ENCODE measurements at places on chromosomes 7 and 10. TPM values are rescaled to one million over a fixed set of nuclear protein-coding genes. Genes with fewer than 3 reads are reported as not detected.
A peak's percentile ranks its signal among the peaks of the same experiment; 100 is the strongest.

GRCh38 chr10:51651063-51651462 is 48.3 kb downstream of the CSTF2T start:
- DNase-seq = no peak

FAM25G gene
- total RNA-seq = not detected

PSD gene
- 9.7 TPM for total RNA-seq

DNA sequence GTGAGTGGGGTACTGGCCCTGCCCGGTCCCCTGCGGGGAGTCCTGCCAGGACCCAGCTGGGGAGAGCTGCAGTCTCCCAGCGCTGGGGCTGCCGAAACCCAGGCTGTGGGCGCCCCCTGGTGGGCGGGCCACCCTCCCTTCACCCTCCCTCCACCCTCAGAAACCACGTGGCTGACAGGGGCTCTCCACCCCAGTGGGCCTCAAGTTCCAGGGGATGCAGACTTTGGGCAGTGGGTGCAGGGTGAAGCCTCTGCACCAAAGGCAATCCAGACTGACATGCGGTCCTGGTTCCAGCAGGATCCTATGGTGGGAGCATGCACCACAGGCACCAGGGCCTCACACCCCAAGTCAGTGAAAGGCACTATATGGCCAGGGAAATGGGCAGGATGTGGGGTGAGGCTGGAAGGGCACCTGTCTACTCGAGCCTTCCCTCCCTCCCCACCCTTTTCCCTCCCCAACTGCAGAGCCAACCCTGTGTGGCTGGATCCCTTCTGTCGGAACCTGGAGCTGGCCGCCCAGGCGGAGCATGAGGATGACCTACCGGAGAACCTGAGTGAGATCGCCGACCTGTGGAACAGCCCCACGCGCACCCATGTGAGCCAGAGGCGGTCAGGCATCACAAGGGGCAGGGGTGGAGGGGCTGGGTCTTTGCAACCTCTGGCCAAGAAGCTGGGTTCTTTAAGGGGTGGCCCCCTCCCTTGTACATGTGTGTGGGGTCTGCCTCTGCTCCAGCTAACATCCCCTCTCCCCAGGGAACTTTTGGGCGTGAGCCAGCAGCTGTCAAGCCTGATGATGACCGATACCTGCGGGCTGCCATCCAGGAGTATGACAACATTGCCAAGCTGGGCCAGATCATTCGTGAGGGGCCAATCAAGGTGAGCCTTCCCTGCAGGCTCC is 38.8 kb downstream of the PSAP start:
- DNase-seq = peak; percentile 68

KIAA1549 gene
- total RNA-seq = 0.85 TPM

DNA sequence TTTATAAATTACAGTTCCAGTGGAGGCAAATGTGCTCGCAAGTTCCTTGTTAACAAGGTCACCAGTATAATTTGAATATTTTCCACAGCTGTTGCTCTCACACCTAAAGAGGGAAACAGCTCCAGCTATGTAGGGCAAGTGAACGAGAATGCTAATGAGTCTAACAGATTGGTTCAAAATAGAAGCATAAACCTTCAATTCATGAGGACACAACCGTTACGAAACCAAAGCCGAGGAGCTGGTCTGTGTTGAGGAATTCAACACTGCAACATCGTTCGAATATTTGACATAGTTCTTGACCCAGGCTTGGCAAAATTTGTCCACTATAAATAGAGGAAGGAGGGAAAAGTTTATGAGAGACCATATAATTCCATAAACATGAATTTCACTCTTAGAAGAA is 161.3 kb downstream of the KLF6 start:
- no peak for DNase-seq

CABCOCO1 gene
- total RNA-seq = 0.35 TPM

GRCh38 chr7:105180002-105180401 is 166.0 kb downstream of the KMT2E start:
- DNase-seq = no peak

DNA sequence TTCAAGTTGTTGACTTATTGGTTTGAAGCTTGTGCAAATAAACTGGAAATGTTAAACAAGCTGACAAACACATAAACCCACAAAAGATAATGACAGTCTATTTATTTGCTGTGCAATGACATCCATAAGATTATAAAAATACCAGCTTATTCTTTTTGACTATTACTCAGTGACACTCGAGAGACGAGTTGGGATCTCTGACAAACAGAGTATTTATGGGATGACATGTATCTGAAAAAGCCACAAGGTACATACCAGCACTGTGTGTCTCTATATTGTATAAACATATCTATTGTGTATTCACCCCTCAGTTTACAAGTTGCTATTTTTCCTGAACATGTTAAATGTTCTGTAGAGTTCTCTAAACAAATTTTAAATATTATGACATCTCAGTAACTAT is 88.9 kb downstream of the CHRM2 start:
- no peak for DNase-seq

DNA sequence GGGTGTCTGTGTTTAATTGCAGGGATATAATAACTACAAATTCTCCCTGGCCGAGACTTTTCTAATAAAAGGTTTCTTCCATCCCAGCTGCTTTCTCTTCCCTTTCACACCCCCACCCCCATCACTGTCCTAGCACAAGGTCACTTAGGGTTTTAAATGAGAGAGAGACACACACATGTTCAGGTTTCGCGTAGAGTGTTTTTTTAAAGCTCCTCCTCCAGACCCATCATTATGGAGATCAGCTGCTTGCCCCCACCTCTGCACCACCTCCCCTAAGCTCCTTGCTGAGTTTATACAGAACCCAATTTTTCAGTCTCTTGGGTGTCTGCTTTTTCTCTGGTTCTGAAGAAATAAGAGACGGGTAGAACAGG is 18.6 kb downstream of the LRMDA start:
- no peak for DNase-seq

GRCh38 chr7:158176561-158177173 is 411.0 kb downstream of the PTPRN2 start:
- DNase-seq = peak; percentile 32

DNA sequence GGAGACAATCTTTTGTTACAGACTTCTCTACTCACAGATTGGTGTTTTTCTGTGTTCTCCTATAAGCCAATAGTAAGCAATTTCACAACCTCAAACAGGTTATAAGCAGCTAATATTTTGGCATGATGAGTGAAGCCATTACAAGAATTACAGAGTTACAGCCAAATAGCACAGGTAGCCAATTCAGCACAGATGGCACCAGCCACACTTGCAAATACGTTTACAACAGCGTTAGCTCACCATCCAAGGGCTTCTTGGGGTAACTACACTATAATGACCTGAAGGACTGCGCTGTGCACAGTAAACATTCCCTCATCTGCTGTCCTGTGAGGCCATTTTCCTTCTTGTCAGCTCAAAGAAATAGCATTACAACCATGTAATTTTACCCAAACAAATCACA is 428.6 kb downstream of the TCERG1L start:
- no peak for DNase-seq

NEBL gene
- total RNA-seq = 304 TPM

DNA sequence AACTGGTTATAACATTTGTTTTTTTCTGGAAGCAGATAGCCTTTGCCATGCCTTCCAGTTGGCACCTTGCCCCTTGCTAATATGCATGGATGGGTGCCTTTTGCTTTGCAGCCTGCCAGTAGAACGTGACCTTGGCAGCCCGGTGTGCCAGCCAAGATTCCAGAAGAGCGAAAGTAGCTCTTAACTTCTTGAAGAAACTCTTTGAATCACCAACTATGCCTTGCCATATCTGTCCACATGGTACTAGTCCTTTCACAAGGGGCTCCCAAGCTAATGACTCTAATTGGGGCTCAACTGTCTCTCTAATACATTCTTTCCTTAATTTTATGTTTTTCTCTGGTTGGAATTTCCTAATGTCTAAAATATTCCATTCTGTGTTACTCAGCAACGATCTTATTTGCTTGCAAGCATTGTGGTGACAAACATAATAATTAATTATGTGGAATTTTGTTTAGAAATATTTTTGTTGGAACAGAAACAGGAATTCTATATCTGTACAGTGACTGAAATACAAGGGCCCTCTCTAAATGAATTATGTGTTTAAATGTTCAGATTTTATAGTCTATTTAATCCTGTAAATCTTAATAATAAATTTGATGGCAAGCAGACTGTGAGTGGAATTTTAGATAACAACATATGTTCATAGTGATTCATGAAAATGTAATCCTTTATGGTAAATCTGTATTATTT is 45.8 kb downstream of the HDAC9 start:
- no peak for DNase-seq

LEP gene
- total RNA-seq = 2.2 TPM

ALOX5 gene
- 16.0 TPM for total RNA-seq

TFR2 gene
- total RNA-seq = not detected

GRCh38 chr7:37323966-37324365 is 124.7 kb downstream of the ELMO1 start:
- no peak for DNase-seq

DNA sequence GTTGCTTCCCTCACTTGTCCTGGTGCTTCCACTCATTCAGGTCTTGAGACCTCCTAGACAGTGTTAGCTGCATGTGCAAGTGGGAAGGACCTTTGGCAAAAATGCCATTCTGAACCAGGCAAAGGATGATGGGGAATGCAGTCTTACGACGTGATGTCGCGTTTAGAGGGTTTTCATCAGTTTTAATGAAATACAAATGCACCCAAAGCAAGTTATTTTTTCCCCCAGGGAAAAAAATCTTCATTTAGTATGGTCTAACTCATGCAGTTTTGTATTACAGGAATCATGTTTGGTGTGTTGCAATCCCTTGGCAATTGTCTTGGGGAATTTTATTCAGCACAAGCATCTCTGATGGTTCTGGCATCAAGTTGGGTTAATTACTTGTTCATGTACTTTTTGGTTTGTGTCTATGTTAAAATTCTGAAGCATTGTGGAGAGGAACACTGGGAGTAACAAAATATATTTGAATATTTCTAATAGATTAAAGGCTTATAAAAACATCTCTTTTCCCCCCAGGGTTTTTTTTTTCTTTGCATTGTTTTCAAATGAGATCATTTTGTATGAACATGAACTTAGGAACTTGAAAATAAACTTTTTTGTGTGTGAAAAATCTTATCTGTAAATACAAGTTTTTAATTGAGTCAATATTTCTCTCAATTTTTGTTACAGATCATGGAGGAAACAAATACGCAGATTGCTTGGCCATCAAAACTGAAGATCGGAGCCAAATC is 188.9 kb downstream of the BICC1 start:
- no peak for DNase-seq

GRCh38 chr10:132187430-132188138 is 836 bp downstream of the DPYSL4 start:
- no peak for DNase-seq

CARD11 gene
- total RNA-seq = 0.55 TPM

DYNC1I1 gene
- 41.3 TPM for total RNA-seq

- DNase-seq = no peak
Measured at GRCh38 chr7:150791304-150791703, 8.9 kb downstream of the TMEM176B start.

PDZD7 gene
- total RNA-seq = 1.3 TPM

DNA sequence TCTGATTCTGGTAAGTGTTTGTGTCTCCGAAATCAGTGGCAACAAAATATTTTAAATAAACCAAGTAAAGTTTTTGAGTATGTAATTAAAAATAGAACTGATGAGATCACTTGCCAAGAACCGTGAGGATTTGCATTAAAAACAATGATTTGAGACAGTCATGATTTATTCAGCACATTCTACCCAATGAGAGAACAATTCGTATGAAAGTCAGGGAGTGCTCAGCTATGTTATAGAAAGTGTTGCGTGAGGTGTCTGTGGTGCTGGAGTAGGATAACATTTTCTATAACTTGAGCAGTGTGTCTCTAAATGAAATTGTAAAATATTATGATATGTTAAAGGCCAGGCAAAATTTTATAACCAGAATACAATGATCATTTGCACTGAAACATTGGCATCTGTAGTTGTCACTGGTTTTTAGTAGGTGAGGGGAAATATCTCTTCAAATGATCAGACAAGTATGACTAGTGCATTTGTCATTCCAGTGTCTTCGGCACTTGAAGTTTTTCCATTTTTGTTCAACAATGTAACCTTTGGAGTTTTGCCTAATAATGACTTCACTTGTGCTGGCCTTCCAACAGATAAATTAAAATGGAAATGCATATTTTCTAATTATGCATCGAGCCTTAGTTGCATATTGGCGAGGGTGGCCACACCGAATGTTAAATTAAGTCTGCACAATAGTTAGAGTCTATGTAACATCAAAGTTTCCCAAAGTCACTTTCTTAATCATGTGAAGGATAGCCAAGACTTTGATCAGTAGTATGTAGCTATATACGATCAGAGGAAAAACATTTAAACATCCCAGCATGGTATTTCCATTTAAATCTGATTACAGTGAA is 335.9 kb downstream of the GFRA1 start:
- no peak for DNase-seq

COL17A1 gene
- total RNA-seq = 0.26 TPM

CLRN3 gene
- total RNA-seq = not detected

DYDC2 gene
- not detected for total RNA-seq

- DNase-seq = peak; percentile 71
Measured at GRCh38 chr7:30116771-30117170, 18.0 kb upstream of the MTURN start.

DNA sequence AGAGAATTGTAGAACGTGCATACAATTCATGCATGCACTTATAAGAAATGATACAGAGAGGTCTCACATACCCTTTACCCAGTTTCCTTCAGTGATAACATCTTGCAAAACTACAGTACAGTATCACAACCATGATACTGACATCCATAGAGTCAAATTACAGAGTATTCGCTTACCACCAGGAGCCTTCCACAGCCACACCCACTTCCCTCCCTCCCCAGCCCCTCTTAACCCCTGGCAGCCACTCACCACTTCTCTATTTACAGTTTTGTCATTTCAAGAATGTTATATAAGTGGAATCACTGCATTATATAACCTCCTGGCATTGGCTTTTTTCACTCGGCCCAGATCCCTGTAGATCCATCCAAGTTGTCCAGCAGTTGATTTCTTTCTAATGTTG is 143.8 kb downstream of the ZNF248 start:
- no peak for DNase-seq

GRCh38 chr7:132784406-132784805 is 208.1 kb upstream of the PLXNA4 start:
- DNase-seq = no peak

DNA sequence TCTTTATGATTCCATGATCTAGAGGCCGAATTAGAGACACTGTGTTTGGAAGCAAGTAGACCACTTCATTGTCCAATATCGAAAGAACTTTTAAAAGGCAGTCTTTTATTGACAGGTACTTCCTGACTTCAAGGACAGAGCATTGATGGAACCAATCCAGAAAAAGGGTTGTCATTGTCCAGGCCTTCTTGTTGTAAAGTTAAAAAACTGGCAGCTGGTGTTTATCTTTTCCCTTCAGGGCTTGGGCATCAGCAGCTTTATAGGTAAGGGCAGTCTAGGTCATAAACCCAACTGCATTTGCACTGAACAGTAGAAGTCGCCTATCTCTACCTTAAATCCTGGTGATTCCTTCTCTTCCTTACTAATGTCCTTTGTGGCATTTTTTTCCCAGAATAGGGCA is 95.6 kb downstream of the ST7 start:
- DNase-seq = no peak

- DNase-seq = no peak
Measured at GRCh38 chr10:84944187-84944586, 615.8 kb downstream of the CCSER2 start.

TET1 gene
- 2.4 TPM for total RNA-seq

HDAC9 gene
- 16.6 TPM for total RNA-seq

RAPGEF5 gene
- 32.5 TPM for total RNA-seq

- peak; percentile 72 for DNase-seq
Measured at GRCh38 chr7:2037808-2038522, 194.8 kb downstream of the MAD1L1 start.

ZNF425 gene
- total RNA-seq = 0.89 TPM

LIPK gene
- not detected for total RNA-seq

GRCh38 chr7:125599387-125599786 is 669.8 kb upstream of the POT1 start:
- no peak for DNase-seq

Measured in right atrium auricular region (tissue), 2 donors.